ENCODE measurements at places on chromosomes 6 and 20.

- no peak for DNase-seq
Observed at GRCh38 chr6:146813554-146813953, 214.8 kb downstream of the ADGB start.

DNA sequence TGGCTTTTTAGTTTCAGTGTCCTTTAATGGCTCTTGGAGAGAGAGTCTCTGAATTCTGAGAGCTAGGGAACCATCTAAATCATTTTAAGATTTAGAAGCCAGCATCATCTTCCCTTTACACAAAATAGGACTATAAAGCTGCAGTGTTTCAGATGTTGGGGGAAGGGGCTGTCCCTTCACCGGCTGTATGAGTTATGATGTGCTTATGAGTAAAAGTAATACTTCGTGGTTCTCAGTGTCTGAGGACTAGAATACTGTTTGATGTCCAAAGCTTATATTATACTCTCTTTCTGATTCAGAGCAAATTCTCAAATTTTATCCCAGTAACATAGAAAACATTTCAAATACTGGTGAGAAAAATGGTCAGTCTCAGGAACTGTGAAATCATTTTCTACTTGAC lies 63.5 kb upstream of the FAM8A1 start:
- DNase-seq: no peak

DNA sequence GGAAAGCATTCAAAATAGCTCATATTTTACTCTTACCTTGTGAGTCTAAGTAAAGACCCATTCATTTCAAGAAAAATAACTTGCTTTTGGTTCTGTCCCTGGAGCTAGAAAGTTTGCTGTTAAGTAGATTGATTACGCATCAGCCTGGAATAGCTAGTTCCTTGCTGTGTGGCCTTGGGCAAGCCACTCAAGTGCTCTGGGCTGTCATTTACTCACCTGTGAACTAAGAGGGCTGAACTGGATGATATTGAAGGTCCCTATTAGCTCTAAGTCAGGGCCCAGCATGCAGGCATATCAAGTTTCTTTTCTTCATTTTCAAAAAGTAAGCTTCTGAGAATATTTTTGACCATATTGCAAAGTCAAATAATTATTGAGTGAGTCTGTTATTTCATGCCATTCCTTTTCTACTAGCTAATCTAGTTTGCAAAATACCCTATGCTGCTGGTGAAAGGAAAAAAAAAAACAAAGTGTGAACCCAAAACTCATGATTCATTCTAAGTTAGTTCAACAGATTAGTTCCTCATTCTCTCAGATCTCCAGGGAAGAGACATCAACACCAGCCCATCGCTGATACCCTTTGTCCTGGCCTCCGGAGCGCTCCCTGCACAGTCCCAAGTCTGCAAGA lies 106.5 kb upstream of the GMDS start:
- DNase-seq: no peak

- no peak for DNase-seq
Observed at GRCh38 chr6:30044630-30045029, 16.4 kb upstream of the POLR1H start.

- no peak for DNase-seq
Observed at GRCh38 chr6:31356946-31357466, at the start of gene HLA-B. HLA-B (minus strand) TSS chr6:31357179; CDS start chr6:31357158, 21 bp downstream.

DNA sequence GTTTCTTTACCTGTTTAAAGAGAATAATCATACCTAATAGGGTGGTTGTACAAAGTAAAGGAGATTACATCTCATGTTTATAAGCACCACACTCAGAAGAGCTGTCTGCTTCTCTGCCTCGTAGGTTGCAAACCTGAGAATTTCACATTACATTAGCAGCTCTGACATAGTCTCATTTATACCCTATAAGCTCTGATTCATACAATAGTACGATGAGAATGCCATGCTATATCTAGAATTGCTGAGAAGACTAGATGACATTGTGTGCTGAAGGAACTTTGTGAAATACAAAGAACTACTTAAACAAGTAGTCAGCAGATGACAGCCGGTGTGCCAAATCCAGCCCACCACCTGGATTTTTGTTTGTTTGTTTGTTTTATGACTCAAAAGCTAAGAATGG lies 121.2 kb downstream of the ADAT2 start:
- DNase-seq: no peak
